ENCODE measurements at places on chromosomes 7 and 10. TPM values are rescaled to one million over a fixed set of nuclear protein-coding genes. Genes with fewer than 3 reads are reported as not detected.

GRCh38 chr10:79910344-79910743 lies 38.6 kb downstream of the SFTPD start:
- DNase-seq = no peak

Gene FAM13C
- total RNA-seq = under 0.01 TPM

Gene MYO1G
- 0.26 TPM for total RNA-seq

Gene BAIAP2L1
- total RNA-seq = 22.4 TPM

Gene PRSS1
- total RNA-seq = not detected

DNA sequence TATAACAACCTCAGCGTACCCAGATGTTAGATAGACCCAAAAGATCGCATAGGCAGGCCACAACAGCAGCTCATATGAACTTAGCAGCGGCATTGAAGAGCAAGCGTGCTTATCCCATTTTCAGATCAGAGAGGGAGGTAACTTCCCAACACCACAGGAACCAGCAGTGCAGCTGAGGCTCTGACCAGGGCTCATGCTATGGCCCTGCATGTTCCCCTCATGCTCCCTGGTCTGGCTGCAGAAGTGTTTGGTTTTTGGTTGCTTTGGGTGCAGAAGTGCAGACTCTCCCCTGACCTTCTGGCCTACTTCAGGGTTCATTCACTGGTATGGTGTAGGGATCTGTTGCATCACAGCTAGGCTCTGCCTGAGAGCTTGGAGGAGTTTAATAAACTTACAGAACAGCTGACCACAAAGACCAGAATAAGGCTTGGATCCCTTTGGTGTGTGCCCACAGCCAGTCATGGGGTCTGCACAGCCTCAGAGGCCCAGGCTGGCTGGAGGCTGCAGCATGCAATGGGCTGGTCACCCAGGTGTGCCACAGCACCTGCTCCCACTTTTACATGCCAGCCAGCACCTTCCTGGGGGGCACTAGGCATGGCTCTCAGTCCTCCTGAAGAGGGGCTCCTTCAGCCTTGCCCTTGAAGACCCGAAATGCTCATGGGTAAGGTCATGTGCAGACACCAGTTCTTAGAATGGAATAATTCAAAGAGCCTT lies 9.1 kb upstream of the CXCL12 start:
- DNase-seq = no peak

DNA sequence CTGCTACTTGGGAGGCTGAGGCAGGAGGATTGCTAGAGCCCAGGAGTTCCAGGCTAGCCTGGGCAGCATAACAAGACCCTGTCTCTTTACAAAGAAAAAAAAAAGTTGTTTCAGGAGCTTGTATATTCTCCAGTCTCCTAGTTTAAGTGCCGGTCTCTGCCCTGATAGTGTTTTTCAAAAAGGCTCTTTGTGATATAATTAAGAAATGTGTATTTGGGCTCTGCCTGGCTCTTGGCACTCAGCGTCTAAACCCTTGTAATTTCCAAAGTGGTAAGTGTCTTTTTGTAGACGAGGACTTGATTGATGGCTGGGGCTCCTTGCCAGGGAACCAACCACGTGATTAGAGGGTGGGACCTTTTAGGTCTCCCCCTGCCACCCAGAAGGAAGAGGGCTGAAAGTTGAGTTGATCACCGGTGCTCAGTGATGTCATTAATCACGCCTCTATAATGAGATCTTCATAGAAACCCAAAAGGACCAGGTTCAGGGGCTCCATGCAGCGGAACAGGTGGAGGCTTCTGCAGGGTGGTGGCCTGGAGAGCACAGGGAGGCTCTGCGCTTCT lies 4.4 kb downstream of the EIF3B start:
- DNase-seq = no peak

Gene SKIDA1
- under 0.01 TPM for total RNA-seq

Gene RAPGEF5
- 6.3 TPM for total RNA-seq

Measured in bronchial epithelial cell (primary cell).